ENCODE measurements at places on chromosomes 12 and 14.

- DNase-seq: no peak
Observed at GRCh38 chr14:95494456-95494855, 22.0 kb downstream of the SYNE3 start.

DNA sequence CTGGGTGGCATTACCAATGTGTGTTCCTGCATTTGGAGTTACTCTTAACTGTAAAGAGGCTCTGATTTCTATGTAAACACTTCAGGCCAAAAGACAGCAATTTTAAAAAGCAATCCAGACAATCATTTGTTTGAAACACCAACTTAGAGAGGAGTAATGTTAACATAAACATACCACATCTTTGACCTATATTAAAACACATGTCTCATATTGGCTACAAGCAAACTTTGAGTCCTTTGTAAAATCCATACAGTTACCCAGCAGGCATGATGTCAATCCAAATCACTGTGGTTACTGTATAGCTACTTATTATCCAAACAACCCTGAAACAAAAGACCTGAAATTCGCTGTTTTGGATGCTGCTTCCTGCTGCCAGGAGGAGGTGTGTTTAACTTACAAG, 7.5 kb upstream of the G2E3 start:
- DNase-seq: no peak

DNA sequence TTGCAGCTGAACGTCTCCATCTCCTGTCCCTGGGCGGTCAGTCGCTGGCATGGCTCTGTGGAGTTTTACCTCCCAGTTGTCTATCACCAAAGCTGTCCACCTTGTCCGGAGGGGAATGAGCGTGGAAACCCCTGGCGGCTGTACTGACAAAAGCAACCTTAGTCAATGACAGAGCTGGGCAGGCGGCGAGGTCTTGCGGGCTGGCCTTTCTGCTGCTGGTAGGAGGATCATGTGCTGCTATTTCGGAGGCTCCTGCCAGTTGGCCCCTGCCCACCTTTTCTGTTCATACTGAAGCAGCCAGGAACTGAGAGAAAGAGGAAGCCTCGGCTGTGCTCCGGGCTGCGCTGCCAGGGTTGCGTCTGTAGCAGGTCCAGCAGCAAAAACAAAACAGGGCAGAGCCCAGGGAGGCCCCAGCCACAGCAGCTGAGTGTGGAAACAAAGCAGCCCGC, 57.7 kb downstream of the HMGA2 start:
- peak; percentile 58 for DNase-seq

DNA sequence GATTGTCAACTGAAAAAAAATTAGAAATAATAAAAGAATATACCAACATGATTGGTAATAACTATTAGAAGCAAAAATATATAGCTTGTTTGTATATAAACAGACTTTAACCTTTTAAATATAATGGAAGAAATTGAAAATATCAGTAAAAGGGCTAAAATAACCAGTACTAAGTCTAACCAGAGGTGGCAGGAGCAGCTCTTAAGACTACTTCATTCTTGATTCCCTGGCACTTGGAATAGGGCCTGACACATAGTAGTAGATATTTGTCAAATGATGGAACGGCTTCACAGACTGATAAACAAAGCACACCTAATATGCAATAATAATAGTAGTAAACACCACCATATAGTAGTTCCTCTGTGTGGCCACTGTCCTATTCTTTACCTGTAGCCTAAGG, 9.4 kb downstream of the TMEM63C start:
- no peak for DNase-seq

- no peak for DNase-seq
Observed at GRCh38 chr12:54206791-54207190, 18.0 kb upstream of the SMUG1 start.
